ENCODE measurements at places on chromosomes 7 and 10. TPM values are rescaled to one million over a fixed set of nuclear protein-coding genes. Genes with fewer than 3 reads are reported as not detected.

The ACSM6 gene
- total RNA-seq = not detected

The TMEM184A gene
- total RNA-seq = 5.0 TPM

DNA sequence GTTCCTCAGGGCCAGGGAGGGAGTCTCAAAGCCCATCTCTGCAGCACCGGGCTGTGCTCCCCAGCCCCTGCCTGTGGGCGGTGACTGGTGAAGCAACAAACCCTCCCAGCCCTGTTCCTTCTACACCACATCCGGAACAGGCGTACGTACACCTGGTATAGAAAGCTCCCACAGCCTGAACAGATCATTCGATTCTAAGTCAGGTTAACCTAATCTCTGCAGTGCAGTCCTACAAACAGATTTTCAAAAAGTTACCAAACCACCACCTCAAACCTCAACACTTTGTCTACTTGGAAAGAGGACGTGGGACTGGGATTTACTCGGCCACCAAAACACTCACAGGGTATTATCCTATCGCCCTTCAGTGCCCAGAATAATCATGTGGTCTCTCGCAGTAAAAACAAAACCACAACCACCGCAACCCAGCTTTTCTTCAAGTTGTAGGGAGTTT is 238.4 kb downstream of the DIP2C start:
- DNase-seq = no peak

DNA sequence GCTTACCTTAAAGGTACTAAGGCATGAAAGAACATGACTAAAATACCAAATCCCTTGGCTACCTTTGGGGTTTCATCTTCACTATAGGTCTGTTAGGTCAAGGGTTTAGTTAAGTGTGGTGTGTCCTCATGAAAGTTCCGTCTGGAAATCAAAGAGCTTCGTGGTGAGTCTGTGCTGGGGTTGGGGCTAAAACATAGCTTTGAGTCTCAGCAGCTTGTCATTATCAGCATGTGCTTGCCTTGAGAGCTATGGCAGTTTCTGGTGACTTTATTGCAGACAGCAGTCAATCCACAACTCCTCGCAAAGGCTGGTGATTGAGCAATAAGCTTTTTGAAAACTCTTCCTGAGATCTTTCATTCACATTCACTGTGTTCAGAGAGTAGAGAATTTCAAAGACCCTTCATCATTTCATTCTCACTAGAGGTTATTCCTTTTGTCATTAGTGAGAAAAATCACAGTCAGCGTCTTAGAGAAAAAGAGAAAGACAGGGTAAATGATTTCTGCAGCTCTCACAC is 53.2 kb upstream of the CCDC6 start:
- DNase-seq = no peak

DNA sequence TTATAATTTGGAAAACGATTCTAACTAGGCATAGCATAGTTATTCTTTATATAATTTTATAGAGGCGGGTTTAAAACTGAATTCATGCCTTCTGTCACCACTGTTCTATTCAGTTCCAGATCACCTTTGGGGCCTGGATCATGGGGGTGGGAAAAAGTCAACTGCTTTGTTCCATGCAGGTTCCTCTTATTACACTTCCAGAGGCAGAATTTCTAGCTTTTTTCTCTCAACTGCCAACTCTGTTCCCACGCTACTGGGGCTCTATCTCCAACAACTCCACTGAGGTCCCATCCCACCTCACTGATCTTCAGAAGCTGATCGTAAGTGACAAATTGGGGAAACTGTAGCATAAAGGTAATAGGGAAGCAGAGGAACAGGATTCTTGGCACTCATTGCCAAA is 283.6 kb upstream of the IMMP2L start:
- DNase-seq = no peak

DNA sequence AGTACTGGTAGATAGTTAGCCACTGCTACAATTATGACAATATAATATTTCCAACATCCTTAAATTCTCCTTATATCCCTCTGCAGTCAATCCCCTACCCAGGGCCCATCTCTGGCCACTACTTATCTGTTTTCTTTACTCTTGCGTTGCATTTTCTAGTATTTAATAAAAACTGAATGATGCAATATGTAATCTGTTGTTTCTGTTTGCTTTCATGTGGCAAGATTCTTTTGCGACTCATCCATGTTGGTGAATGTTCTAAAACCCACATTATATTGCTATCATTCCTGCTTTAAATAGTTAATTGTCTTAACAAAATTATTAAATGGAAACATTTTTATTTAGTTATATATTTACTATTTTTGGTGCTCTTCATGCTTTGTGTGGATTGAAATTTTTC is 338.5 kb downstream of the MDFIC start:
- DNase-seq = no peak

Measured in mesothelial cell of epicardium (in vitro differentiated cells).